Cerebellar cortex (tissue), 1 donor: ENCODE measurements at places on chromosomes 7 and 10.
A peak's percentile ranks its signal among the peaks of the same experiment; 100 is the strongest.

GRCh38 chr7:73839743-73840714 lies 2.3 kb downstream of the METTL27 start:
- no peak for DNase-seq

DNA sequence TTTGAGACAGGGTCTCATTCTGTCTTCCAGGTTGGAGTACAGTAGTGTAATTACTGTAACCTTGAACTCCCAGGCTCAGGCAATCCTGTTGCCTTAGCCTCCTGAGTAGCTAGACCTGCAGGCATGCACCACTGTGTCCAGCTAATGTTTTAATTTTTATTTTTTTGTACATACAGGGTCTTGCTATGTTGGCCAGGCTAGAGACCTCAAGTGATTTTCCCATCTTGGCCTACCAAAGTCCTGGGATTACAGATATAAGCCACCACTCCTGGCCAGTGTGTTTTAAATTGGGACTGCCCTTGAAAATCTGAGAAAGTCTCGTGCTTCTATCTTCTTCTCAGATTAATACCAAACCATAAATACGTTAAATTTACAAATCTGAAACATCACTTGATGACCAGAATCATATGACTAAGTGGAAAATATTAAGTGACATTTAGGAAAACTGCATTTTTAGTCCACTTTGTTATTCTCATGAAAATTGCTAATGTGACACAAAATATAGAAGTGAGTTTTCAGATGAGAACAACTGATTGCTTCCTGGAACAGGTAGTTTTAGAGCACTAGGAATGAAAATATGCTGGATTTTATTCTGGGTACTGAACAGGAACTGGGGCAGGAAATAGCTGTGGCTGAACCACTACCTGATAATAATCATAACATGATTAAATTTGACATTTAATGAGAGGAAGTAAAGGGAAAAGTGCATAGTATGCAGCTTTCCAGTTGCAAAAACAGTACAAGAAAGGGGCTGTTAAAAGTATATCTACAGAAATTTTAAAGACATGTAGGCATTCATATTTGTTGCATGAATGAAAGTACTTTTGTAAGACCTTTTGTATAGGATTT lies 4.2 kb downstream of the PHTF2 start:
- DNase-seq: no peak

GRCh38 chr7:123987445-123987844 lies 45.4 kb downstream of the TMEM229A start:
- DNase-seq: no peak

GRCh38 chr7:70630818-70631457 lies 501.0 kb upstream of the GALNT17 start:
- DNase-seq: no peak

- no peak for DNase-seq
These were observed 297.5 kb upstream of the NRP1 start for GRCh38 chr10:33631991-33632390.

GRCh38 chr7:27174874-27175625 lies 930 bp upstream of the HOXA10 start:
- peak; percentile 78 for DNase-seq

DNA sequence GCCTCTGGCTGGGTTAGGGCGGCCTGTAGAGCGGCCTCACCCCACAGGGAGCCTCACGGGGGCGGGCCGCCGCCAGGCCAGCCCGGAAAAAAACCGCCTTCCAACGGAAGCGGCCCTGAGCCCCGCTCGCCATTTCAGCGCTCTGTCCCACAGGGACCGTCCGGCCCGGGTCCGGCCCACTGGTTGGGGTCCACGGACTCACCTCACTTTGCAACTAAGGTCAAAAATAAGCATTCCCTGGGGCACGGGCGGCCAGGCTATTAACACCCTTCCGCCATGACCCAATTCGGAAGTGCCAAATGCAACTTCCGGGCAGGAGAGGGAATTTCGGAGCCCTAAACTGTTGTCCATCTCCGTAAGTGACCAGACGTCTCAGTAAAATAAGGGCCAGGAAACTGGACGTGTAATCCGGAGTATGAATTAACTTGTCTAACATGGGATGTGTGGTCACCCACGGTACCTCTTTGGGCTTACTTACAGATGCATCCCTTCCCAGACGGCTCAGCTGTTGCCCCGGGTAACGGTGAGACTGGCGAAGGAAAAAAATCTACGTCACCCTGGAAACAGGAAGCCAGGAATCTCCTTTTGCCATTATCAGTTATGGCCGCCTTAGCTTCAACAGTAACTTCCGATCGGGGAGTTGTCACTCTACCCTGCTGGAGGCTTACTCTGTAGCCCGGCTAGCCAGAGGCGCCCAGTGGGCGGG lies at the start of gene BBIP1:
Gene BBIP1, minus strand, starts transcription at position 538 of the 706 bp plus-strand sequence. CDS start 1,023 bp downstream, outside the sequence.
- DNase-seq: peak; percentile 100

GRCh38 chr10:69666756-69667155 lies 36.7 kb downstream of the FAM241B start:
- no peak for DNase-seq

GRCh38 chr7:55552320-55553023 lies 19.8 kb downstream of the VOPP1 start:
- DNase-seq: peak; percentile 43

DNA sequence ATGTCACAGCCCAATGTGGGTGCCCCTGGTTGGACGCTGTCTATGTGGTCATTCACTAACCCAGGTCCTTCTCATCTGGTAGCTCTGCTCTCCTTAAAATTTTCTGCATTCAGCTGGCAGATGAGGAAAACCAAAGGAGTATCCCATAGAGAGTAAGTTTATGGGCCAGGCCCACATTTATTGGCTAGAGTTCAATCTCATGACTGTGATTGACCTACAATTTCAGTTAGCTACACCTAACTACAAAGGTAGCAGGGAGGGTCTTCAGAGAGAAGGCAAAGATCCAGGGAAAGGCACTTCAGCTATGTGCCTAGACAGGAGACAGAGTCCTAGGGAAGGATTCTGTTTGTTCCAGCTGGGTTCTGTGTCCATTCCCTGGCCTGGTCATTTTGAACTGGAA lies 23.7 kb upstream of the PPIF start:
- no peak for DNase-seq

GRCh38 chr7:107029061-107029763 lies 15.3 kb upstream of the PRKAR2B start:
- DNase-seq: no peak

- no peak for DNase-seq
These were observed 8.2 kb upstream of the AGR3 start for GRCh38 chr7:16889851-16890415.

DNA sequence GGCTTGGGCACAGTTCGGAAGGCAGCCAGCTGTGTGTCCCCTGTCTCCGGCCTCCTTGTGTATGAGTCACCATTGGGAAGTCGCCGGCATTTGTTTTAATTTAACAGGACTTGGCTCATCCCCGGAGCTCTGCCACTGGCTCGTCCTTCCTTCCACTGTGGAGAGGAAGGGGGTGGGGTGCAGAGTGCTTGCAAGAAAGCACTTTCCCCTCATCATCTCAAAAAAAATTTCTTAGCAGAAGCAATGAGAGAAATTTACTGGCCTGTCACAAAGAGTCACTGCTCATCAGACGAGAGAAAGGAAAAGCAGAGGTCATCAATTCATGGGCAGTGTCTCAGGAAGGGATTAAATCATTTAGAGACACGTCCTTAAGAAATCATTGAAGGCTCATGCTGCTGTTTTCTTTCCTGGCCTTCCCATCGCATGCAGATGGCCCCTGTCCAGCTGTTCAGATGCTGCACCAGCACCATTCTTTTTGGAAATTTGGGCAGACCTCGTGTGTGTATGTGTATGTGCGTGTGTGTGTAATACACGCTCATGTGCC lies 93.3 kb downstream of the BMS1 start:
- no peak for DNase-seq

- no peak for DNase-seq
These were observed 120.2 kb upstream of the TNS3 start for GRCh38 chr7:47702080-47702479.
